ENCODE measurements at places on chromosomes 11 and 22. TPM values are rescaled to one million over a fixed set of nuclear protein-coding genes. Genes with fewer than 3 reads are reported as not detected.

- no peaks in the 10 kb centered on the region for H3K36me3 ChIP-seq
- H3K4me3 ChIP-seq = no peak overlapping the region
- no peaks in the 10 kb centered on the region for H3K27me3 ChIP-seq
- H3K4me1 ChIP-seq = peaks cover 9% of the 10 kb centered on the region
- H3K27ac ChIP-seq = no peak overlapping the region
Measured at GRCh38 chr11:46903846-46904245, 14.5 kb downstream of the LRP4 start.

- H3K27me3 ChIP-seq = peaks cover 14% of the 10 kb centered on the region
- DNase-seq = no peak
- H3K4me1 ChIP-seq = no peaks in the 10 kb centered on the region
- H3K36me3 ChIP-seq = no peaks in the 10 kb centered on the region
- no peak overlapping the region for H3K27ac ChIP-seq
- H3K4me3 ChIP-seq = no peak overlapping the region
Measured at GRCh38 chr11:1640076-1640946, 10.7 kb downstream of the KRTAP5-5 start.

DNA sequence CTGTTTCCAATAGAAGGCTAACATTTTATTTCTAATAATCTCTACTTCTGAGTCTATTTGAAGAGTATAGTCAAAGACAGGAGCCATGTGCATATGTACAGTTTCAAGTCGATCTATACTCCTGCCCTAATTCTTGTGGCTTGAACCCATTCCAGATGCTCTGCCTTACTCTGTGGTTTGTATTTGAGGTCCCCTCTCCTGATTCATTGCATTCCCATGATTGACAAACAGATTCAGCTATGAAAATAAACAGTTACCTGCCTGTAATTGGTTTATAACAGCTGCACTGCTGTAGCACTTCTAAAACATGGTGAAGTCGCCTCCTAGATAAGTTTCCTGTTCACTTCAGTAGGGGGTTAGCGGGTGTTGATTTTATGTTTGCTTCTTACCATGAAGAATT, 138.7 kb downstream of the SOX6 start:
- DNase-seq = no peak
- no peaks in the 10 kb centered on the region for H3K4me1 ChIP-seq
- H3K27me3 ChIP-seq = no peaks in the 10 kb centered on the region
- H3K4me3 ChIP-seq = no peak overlapping the region

- no peak for DNase-seq
- no peak overlapping the region for H3K27ac ChIP-seq
- no peak overlapping the region for H3K4me3 ChIP-seq
- H3K27me3 ChIP-seq = peaks cover 4% of the 10 kb centered on the region
Measured at GRCh38 chr11:17522655-17523054, 21.6 kb downstream of the USH1C start.

DNA sequence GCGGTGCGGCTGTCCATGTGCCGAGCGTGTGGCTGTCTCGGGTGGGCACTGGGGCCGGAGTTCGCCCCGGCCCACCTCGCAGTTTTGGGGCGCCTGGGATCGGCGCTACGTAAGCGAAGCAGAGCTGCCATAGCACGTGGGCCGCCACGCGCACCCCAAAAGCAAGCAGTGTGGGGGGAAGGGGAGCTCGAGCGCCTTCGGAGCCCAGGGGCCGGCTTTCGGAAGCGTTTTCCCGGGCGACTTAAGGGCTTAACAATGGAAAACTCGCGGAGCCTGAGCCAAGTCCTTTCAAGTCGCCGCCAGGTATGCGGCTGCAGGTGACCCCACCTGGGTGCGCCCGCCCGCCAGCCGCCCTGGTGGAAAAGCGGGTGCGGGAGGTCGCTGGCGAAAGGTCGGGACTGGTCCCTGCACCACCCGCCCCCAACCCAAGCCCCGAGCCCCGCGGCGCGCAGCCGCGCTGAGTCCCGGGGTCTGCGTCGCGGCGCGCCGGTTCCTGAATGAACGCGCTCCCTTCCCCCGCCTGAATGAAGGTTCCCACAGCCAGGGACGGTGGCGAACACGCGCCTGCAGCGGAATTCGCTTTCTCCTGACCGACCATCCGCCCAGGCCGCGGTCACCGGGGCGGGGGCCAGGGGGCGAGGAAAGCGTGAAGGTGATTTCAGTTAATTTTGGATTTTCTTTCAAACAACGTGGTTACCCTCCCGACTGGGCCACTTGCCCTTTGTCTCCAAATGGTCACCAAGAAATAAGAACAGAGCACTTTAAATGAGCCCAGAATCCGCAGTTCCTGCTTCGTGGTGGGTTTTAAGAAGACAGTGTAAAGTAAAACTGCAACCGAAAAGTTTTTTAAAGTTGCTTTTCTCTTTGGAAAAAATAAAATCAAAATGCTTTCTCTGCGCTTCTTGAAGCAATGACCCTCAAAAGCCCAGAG, 2.8 kb upstream of the CCND1 start:
- peaks cover 69% of the 10 kb centered on the region for H3K4me1 ChIP-seq
- no peaks in the 10 kb centered on the region for H3K36me3 ChIP-seq
- peak; percentile 61 for DNase-seq
- H3K4me3 ChIP-seq = peak overlapping the region; percentile 72
- peaks cover 2% of the 10 kb centered on the region for H3K27me3 ChIP-seq
- H3K27ac ChIP-seq = peak overlapping the region; percentile 73

SGSM1 gene
- total RNA-seq = 3.1 TPM

KDELR3 gene
- 7.2 TPM for total RNA-seq

All from adrenal gland (tissue), 19 donors.